Effector CD8-positive, alpha-beta T cell (primary cell): ENCODE measurements at places on chromosomes 1 and 21.

GRCh38 chr1:40628903-40629292, 36.6 kb downstream of the RIMS3 start:
- DNase-seq, result no peak

DNA sequence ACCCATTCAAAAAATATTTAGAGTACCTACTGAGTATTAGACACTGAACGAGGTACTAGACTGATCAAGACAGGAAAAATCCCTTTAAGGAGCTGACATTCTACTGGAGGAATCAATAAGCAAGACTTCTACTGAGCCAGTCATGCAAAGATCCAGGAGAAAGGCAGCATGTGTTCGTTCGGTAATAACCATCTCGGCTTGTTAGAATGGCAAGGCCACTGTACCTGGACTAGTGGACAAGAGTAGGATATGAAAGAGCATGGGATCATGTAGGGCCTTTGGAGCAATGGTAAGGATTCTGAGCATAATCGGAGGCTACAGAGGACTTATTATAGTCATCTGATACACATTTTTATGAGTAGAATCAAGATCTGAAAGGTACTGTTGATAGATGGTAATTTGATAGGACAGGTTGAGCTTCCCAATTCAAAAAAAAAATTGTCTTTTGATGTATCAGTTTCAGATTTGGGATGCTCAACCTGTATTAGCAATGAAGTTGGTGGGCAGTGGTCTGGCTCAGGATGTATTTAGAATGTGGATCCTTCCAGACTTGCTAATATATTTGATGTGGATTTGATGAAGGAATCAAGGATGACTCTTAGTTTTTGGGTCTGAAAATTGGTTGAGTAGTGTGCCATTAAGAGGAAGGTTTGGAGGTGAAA, 2.3 kb downstream of the COX20 start:
- no peak for DNase-seq

DNA sequence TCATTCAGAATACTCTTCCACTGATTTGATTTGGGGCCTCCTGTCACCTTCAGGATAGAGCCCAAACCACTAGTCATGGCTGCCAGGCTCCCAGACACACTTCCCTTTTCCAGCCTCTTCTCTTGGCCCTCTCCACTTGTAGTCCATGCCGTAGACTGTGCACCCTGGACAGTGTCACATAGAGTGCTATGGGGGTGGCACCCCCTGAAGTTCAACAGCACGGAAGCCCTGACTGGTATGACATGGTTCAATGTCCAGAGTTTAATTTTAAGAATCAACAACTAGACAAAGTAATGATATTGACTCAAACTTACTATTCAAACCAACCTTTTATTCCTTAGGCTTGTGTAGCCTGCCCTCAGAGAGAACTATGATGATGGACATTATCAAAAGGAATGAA, 22.3 kb downstream of the FMO2 start:
- DNase-seq, result no peak

DNA sequence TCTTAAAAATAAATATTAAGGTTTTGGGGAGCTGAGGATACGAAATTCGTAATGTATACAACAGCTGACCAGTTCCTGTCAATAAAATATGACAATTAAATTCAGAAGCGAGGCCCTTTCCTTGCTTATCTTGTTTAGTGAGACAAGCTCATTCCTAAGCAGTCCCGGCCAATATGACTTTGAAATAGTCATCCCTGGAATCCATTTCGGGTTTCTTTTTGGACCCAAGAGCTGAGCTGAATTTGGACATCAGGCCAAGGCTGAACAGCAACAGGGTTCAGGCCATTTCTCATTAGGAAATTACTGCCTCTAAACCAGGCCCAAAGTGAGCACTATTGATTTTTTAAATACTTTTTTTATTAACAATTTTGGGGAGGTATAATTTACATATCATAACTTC, 17.3 kb upstream of the FMN2 start:
- DNase-seq, result no peak

GRCh38 chr1:207429963-207430362, 24.2 kb upstream of the CR2 start:
- no peak for DNase-seq

DNA sequence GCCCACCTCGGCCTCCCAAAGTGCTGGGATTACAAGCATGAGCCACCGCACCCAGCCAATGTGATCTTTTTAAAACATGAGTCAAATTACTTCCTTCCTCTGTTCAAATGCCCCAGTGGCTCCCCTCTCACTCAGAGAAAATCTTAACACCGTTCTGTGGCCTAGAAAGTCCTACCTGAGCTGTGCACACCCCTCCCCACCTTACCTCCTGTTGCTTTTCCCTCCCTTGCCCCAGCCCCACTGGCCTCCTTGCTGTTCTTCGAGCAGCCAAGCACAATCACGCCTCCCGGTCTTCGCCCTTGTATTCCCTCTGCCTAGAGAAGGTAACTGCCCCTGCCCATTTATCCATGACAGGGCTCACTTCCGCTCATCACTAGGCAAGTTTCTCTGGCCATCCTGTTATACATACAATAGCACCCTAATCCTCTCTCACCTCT, 62.6 kb upstream of the RPL11 start:
- no peak for DNase-seq

- DNase-seq, result no peak
Measured at GRCh38 chr1:29415156-29415830, 179.0 kb downstream of the PTPRU start.

- peak; percentile 52 for DNase-seq
Measured at GRCh38 chr1:226309398-226310244, 657 bp upstream of the LIN9 start.

GRCh38 chr1:33234131-33234530, 22.2 kb upstream of the ZNF362 start:
- DNase-seq, result no peak

DNA sequence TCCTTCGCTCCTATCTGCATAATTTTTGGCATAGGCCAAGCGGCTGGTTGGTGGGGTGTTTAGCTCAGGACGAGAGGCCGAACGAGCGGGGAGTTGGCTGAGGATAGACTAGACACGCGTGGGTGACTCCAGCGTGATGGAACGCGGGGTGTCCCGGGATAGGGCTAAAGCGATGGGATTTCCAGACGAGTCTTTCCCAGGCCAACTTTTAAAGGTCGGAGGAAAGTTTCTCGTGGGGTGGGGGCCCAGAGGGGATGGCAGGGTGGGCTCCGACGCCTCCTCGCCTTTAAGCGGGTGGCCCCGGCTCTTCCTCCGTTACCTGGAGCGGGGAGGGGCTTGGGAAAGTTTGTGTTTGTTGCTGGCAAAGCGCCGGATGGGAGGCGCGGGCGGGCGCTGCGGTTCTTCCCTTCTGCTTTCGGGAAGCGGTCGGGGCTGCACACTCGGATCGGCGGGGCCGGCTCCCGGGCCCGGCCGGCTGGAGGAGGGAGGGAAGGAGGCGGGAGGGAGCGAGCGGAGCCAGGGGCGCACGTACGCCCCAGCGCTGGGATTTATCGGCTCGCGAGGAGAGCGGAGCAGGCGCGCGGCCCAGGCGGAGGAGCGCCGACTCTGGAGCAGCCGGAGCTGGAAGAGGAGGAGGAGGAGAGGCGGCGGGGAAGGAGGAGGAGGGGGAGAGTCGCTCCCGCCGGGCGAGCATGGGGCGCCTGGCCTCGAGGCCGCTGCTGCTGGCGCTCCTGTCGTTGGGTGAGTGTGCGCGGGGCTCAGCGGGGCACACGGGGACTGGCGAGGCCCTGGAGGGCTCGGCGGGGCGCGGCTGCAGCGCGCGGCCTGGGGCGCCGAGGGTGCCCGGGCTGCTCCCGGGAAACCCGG, at the start of gene PTGFRN:
TSS of gene PTGFRN (plus strand) at position 405 of the 867 bp plus-strand sequence. CDS start at position 693, 288 bp downstream.
- no peak for DNase-seq

DNA sequence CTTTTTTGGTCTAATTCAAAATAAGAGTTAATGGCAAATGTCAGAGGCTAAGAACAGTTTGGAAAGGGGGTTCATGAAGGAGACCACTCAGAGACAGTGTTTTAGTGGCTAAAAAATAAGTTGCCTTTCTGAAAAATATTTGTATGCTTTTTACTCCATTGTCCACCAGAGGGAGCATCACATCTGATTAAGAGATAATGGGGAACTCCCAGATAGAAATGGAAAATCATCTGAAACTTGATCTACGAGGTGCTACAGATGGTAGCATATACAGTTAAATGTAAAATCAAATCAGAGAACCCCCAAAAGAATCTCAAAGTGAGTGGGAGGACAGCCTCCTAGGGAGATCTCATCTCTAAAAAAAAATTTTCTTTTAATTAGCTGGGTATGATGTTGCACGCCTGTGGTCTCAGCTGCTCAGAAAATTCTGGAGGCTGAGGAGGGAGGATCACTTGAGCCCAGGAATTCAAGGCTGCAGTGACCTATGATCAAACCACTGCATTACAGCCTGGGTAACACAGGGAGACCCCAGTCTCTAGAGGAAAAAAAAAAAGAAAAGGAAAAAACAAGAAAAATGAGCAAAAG, 9.7 kb downstream of the SMYD3 start:
- no peak for DNase-seq

- DNase-seq, result no peak
Measured at GRCh38 chr1:7177438-7178146, 392.3 kb downstream of the CAMTA1 start.
